ENCODE measurements at places on chromosomes 7 and 10.

DNA sequence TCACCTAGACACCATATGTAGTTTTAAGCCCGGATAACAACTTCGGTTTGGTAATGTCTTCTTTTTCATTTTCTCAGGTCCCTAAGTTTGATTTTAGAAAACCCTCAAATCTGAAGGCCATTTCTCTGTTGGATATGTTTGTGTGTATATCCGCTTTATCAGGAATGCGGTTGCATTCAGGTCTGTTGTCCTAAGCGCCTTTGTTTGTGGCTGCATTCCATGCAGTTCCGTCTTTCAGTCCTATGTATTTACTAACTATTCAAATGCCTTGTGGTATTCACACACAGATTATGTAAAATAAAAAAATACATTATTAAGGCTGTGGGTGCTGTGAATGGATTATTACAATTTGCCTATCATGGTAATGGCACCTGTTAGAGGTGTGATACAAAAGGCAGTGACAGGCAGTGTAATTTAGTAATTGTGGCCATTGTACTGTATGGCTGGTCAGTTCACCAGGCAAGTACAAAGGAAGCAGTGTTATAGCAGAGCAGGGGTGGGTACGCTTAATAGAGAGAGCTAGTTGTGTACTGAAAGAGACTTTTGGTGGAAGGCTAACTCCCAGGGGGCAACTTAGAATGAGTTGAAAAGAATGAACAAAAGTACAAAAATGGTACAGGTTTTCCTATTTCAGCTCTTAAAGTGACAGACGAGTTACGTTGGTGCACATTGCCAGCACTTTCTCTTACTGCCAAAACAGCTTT, 136.4 kb downstream of the VTI1A start:
- no peak for DNase-seq

DNA sequence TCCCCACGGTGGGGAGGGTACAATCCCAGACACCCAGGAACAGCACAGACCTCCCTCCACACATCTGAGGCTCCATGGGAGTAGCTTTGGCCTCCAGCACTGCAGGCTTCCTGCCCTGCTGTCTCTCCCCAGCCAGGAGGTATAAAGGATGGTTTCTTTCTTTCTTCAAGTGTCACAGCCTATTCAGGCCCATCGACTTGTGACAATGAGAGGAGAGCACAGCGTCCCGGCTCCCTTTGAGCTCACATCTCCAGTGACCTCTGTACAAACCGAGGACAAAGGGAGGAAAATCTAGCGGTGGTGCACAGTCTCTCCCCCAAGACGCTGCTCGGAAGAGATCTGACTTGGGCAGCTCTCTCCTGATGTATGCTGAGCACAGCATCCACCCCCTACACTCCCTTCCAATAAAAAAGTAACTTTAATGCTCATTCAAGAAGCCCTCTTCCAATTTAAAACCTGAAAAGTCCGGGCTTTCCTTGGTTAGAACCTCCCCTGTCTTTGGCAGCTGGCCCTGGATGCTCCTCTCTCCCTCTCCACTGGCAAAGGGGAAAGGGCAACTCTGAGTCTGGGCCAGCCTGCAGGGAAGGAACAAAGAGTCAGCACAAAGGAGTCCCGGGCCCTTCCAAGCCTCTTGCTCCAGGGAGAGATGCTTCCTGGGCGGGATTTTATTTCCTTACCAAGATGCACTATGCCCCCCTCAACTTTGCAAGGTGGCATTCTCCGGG, 18.0 kb downstream of the CHST15 start:
- no peak for DNase-seq

- DNase-seq, result no peak
Measured at GRCh38 chr7:83941300-83941699, 253.3 kb downstream of the SEMA3A start.

- DNase-seq, result no peak
Measured at GRCh38 chr10:122814493-122814892, 31.2 kb downstream of the CUZD1 start.

DNA sequence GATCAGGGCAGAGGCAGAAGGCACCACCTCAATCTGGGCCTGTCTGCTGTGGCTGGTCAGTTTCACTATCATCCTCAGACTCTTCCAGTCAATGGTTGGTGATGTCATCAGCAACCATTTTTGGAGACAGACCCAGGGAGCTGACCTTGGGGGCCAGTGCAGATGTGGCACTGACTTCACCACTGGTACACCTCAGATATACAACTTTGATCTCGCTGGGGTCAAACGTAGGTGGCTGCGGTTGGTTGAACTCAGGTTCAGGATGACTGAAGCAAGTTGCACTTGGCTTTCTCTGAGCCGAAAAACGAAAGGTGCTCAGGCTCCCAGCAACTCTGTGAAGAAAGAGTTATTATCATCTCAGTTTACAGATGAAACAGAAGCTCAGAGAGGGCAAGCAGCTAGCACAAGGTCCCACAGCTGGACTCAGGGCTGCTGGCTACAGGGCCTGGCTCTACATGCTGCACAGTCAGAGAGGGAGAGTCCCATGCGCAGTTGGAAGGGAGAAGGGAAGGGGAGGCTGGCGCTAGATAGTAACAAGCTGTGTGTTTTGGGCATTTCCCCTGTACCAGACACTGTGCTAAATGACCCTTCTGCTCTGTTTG, 27.2 kb downstream of the ANKRD16 start:
- no peak for DNase-seq

- DNase-seq, result no peak
Measured at GRCh38 chr7:45524445-45524844, 49.7 kb upstream of the ADCY1 start.

DNA sequence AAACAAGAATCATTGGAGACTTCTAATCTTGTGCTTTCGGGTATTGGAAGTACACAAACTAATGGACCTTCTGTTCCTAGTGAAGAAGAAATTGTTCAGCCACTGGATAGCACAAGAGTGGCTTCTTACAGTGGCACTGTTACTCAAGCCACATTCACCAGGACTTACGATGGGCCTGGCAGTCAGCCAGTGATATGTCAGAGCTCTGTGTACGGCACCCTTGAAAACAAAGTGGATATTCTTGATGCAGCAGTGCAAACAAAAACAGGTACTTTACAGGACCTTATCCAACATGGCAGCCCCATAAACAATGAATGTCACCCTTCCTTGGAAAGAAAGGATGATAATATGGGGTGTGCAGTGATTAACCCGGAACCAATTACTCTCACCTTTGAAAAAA, 61.6 kb downstream of the TASOR2 start:
- DNase-seq, result no peak

DNA sequence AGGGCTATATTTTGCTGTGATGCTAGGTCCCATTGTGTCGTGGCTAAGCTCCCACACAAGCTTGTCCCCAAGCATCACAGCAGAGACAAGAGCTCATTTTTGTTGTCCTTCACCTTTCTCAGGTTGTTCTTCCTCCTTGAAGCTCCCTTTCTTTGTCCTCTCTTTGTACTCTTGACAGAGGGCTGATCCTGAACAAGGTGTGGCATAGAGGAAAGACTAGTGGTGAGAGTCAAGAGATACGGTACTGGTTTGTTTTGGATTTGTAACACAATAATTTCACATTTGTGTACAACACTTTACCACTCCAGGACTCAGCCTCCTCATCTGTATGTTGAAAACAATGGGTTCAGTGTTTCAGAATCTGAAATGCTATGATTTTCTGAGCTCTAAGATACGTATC, 41.0 kb downstream of the MAGI2 start:
- no peak for DNase-seq

- no peak for DNase-seq
Measured at GRCh38 chr7:47937065-47937687, 11.1 kb downstream of the PKD1L1 start.

DNA sequence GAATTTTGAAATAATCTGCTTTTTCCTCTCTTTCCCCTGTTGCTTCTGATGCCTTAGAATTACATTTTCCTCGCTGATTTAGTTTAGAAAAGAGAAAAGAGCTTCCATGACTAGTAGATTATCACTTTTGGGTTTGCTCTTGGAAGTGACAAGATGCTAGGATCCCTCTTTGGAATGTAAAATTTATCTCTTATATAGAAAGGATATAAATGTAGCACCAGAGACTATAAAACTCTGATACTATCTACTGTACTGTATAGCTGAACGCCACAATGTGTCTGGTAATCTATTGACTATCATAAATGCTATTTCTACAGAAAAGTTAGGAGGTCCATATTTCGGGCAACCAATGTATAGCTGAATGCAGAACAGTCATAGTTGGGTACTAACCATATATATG, 1.1 kb upstream of the HDAC9 start:
- DNase-seq, result no peak

DNA sequence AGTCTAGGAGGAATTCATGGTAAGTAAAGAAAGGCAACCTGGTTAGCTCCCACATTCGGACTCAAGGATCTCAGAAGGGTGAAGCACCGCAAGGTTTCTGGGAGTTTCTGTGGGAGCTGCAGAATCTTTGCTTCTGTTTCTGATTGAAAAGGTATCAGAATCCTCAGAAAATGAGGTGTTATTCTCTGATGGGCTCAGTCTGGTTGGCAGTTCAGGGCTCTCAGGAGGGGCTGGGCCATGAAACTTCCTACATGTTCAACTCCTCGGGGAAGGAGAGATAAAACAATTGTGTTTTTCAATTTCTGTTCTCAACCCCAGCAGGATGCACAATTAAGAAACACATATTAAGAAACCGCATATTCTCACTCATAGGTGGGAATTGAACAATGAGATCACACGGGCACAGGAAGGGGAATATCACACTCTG, 9.1 kb downstream of the OR2A7 start:
- DNase-seq, result no peak

- no peak for DNase-seq
Measured at GRCh38 chr7:107016312-107016711, 28.2 kb upstream of the PRKAR2B start.

- DNase-seq, result no peak
Measured at GRCh38 chr7:140592964-140593671, 47.5 kb downstream of the DENND2A start.

- DNase-seq, result peak; percentile 74
Measured at GRCh38 chr7:107169120-107170050, 582 bp downstream of the HBP1 start.

Measured in NCI-H446 treated with DMSO at 0.1 percent for 48 hours (cell line).